ENCODE measurements at places on chromosomes 3 and 15.

DNA sequence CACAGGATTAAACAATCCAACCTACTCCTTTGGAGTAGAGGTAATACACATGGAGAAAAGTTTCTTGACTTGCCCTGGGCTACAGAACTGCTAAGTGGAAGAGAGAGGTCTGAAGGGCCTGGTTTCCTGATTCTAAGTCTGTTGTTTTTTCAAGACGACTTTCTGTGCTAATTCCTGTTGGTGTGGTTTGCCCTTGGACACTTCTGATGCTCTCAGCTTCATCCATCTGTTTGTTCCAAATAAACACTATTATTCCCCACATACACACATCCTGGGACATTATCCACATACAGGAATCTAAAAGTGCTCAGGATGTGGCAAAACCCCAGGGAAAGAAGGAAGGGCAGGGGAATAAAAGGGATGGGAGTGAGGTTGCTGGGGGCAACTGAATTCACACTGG lies 393.5 kb upstream of the TBL1XR1 start:
- DNase-seq = no peak

DNA sequence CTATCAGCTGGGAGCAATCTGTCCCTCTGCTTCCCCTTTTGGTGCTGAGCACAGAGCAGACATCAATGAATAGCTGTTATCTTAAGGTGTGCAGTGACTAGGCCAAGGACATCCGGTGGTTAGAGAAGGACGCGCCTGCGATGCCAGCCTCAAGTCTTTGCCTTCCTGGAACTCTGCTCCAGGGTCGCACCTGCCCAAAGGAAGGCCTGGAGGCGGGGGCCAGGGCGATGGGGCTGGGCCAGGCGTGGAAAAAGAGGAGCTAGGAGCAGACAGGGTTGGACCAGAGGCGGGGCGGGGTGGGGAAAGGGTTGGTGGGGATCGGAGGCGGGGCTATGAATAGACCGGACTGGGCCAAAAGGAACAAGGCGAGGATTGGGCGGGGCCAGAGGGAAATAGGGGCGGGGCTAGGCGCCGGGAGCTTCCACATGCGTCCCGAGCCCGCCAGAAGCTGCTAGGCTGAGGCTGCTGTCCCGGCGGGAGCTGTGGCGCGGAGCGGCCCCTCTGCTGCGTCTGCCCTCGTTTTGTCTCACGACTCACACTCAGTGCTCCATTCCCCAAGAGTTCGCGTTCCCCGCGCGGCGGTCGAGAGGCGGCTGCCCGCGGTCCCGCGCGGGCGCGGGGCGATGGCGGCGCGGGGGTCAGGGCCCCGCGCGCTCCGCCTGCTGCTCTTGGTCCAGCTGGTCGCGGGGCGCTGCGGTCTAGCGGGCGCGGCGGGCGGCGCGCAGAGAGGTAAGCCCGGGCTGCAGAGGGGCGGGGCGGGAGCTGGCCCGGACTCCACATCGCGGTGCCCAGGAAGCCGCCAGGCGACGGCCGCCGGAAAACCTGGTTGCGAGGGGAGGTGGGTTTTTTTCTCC lies at the start of gene CHRNA5:
Gene CHRNA5 (plus strand): TSS at position 424 of the 854 bp plus-strand sequence. CDS start 200 bp downstream, at position 624.
- DNase-seq = peak; percentile 84

DNA sequence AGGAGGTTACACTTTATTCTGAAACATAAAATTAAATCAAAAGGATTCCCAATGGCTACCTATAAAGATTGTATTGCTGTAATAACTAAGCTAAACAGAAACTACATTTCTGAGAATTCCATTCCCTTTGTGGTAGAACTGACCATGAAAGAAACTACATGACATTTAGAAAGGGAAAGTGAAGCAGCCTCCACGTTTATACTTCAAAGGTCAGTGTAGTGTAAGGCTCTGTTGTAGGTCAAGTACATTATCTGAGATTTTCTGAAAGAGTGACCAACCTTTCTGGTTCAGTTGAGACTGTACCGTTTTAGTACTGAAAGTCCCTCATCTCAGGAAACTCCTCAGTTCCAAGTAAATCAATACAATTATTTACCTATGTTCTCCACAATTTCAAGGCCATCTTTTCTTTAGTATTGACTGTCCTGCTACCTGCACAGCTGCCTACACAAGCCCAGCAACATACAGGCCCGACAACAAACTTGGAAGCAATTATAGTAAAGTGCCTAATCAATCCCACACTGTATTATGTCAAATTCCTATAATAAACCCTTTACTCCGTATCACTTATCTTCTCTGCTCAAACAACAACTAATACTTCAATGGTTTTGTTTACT lies 343.0 kb downstream of the PLOD2 start:
- DNase-seq = no peak

- DNase-seq = no peak
Observed at GRCh38 chr15:94670438-94671034, 439.2 kb downstream of the MCTP2 start.

DNA sequence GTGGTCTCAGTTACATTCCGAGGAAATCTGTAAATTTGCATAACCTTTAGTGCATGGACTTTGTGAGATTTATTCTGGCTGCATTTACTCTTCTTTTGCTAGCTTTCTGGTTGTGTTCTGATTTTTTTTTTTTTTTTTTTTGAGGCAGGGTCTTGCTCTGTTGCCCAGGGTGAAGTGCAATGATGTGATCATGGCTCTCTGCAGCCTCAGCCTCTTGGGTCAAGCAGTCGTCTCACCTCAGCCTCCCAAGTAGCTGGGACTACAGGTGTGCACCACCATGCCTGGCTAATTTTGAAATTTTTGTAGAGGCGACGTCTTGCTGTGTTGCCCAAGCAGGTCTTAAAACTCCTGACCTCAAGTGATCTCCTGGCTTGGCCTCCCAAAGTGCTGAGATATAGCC lies 12.6 kb downstream of the RAB5A start:
- no peak for DNase-seq

DNA sequence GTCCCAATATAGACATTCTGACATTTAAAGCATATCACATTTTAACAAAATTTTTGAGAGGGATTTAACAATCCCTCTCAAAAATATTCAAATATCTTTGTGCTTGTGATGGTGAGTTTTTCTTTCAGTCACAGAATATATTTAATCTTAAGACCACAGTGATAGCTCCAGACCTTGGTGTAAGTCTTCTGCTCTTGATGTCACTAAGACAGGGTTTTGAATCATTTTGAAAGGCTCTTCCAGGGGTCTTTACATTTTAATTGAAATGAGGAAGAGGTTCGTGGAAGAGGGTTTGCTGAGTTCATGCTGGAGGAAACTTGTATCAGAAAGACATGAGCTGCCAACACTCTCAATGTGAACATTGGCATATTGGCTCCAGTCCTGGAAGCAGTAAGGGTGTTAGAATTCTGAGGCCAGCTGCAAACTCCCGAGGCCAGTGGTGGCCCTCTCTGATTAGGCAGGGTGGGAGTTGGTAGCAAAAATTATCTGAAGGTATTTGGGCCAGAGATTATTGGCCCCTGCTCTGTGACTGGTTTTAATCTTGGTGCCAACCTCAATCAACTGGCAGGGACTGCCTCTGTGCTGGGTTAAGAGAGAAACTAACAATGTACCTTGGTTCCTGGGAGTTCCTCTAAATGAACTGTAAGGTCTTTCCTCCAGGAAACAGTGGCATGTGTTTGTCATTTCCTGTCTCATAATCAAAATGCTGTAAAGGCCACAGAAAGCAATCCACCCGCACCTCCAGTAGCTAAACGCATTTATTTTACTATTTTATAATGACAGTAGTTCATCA lies 5.3 kb downstream of the POU1F1 start:
- DNase-seq = no peak

GRCh38 chr3:22068619-22069018 lies 317.6 kb upstream of the ZNF385D start:
- no peak for DNase-seq

GRCh38 chr3:102904629-102905028 lies 469.8 kb downstream of the ZPLD1 start:
- no peak for DNase-seq

- DNase-seq = no peak
Observed at GRCh38 chr15:64975390-64975789, 14.3 kb downstream of the SPG21 start.

- no peak for DNase-seq
Observed at GRCh38 chr3:167883452-167883851, 147.9 kb downstream of the SERPINI1 start.

DNA sequence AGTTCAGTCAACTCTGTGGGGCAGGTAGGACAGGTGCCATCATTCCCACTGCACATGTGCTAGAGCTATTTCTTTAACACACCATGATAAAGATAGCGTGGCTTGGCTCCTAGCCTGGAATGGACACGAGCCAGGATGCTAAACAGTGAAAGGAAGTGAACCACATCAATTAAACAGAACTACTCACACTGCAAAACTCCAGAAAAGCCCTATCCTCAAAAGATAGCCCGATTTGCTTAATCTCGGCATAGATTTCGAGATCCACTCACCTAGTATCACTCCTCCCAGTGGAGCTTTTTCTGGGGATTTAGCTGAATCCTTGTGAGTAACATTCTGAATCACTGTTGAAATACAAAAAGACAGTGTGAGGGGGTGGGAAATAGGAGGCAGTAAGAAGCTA lies 118.0 kb downstream of the ABI3BP start:
- DNase-seq = no peak

DNA sequence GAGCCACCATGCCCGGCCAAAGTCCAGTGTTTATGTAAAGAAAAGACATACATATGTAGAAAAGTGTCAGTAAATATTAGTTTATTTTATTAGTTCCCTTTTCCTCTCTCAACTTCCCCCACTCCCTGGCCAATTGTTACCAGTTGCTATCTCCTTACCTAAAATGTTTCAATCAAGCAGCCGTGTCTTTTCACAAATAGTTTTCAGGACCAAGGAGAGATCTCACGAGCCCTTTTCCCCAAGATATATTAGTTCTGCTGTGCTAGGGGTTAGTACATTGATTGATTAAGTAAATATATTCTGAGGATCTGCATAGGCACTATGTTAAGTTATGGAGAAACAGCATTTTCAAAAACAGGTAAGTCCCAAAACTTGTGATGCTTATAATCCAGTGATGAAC lies 87.4 kb downstream of the ZIC4 start:
- no peak for DNase-seq

DNA sequence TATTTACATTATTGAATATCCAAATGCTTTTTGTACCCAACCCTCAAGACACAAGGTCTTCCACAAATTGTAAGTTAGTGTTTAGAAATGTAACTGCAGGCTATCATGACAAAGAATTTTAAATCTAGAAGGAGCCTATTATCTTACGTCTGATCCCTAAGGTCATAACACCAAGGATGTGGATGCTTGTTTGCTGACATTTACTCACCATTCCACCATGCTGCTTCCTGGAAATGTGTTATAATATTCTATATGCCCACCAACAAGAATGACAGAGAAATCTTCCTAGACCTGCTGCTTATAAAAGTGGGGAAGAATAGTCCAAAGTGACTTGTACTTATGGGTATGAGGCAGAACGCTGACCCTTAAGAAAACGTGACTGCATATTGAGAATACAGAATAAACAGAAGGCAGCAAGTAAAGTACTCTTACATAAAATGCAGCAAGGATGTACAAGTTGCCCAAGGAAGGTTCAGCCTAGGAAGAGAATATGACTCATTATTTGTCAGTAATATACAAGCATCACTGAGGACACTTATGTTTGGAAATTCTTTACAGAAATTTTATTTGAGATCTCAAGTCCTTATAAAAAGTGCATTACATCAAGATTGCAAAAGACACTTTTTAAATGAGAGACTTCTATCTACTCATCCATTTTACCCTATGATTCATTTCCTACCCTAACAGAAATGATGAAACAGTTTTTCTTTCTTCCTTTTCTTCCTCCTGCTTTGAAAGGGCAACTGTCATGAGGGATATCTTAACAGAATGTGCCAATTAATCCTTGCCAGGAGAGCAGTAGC lies 59.6 kb downstream of the ESYT3 start:
- DNase-seq = no peak

GRCh38 chr3:50542177-50543034 lies 25.1 kb downstream of the C3orf18 start:
- peak; percentile 28 for DNase-seq

DNA sequence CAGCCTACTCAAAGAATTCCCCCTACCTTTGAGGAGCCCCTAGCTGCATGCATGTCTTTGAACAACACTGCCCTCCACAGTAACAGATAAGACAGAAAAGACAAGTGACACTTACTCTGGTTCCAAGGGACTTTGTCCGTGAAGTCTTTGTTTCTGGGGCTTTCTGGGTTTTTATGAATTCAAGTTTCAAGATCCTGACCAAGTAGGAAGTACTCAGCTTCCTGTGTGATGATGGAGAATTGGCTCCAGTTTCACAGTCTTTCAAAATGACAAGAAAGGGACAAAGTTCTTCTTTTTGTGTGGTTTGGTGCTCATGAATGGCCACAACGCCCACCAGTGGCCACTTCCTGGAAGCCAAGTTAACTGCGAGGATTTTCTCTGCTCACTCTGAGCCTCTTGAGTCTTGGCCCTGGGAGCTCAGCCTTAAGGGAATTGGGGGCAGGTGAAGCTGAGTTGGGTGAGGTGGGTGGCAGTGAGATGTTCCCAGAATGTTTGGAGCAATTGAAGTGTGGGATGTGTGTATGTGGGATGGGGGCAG lies at the start of gene CCR1:
Gene CCR1 (minus strand): TSS at position 147 of the 538 bp plus-strand sequence. CDS start 4,000 bp downstream, outside the sequence.
- DNase-seq = no peak

DNA sequence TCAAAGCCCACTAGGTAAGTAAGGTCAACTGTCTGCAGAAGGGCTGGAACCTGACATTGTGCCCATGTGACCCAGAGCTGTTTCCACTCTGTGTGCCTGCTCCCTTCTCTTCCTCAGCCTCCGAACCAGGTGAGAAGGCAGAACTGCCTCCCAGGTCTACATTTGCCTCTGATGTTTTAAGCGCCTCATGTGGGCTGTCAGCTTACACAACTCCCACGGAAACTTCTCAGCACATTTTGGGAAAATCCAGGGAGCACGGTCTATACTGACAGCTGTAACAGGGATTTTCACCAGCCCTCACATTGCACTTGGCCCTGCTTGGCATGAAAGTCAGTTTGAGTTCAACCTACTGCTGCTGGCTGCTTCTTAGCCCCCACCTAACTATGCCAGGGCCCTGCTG lies 46.9 kb upstream of the SLC24A5 start:
- DNase-seq = no peak

GRCh38 chr3:69671082-69671952 lies 67.9 kb upstream of the MITF start:
- no peak for DNase-seq

- DNase-seq = no peak
Observed at GRCh38 chr15:89399238-89400115, 64.9 kb upstream of the POLG start.

- no peak for DNase-seq
Observed at GRCh38 chr3:114218578-114219185, 18.7 kb downstream of the ZNF80 start.

GRCh38 chr3:141646760-141647561 lies 91.1 kb upstream of the RNF7 start:
- no peak for DNase-seq

DNA sequence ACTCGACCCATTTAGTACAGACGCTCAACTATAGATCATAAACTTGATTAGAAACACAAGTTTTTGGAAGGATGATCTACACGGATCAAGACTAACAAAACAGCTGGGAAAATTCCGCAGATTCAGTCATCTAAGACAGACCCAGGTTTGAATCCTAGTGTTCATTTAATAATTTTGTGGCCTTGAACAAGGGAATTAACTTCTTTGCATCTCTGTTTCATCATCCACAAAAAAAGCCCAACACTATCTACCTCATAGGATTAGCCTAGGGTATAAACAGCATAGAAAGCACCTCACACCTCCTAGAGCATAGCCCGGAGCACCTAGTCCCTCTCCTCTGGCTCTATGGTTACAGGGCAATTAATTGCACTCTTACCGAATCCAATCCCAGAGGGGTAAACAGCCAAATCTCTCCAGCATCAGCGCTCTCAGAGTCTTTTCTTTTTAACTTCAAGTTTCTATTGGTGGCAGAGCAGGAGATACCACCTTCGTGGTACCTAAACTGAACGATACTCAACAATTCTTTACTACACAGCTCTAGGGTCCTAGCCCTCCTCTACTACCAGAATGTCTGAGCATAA lies 3.5 kb downstream of the TBL1XR1 start:
- no peak for DNase-seq

- no peak for DNase-seq
Observed at GRCh38 chr15:39267685-39268084, 313.2 kb upstream of the THBS1 start.
